Glomerular endothelial cell (primary cell): ENCODE measurements at places on chromosomes 12 and 14.

DNA sequence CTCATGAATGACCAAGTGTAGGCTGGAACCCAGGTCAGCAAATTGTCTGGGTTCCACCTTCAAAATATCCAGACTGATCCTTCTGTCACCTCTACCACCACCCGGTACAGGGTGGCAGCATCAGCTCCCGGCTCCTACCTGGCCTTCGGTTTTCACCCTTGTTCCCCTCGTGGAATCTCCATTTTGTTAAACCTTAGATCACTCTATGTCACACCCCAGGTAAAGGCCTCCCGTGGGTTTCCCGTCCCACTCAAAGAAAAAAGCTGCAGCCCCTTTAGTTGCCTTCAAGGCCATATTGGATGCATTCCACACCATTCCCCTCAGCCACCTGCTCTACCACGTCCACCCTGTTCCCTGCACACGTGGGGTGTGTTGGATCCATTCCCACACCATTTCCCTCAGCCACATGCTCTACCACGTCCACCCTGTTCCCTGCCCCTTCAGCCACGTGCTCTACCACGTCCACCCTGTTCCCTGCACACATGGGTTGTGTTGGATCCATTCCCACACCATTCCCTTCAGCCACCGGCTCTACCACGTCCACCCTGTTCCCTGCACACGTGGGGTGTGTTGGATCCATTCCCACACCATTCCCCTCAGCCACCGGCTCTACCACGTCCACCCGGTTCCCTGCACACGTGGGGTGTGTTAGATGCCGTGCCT is 23.8 kb downstream of the SLC6A13 start:
- DNase-seq = no peak

DNA sequence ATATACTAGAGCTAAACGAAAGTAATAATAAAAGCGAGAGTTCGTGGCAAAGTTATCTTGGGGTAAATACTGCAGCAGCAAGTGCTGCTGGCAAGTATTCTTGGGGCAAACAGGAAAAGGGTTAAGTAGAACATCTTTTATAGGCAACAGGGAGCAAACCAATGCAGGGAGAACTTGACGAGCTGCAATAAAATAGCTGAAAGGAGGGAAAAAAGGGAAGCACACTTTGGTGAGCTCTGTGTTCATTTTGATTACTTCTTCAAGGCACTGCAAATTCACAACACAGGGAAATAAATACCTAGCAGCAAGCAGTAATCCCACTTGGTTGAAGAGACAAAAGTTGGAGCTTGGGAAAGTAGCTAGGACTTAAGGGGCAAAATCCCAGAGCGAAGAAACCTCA is 42.3 kb upstream of the TTC7B start:
- no peak for DNase-seq

GRCh38 chr12:64175254-64175945 is 46.7 kb downstream of the KICS2 start:
- DNase-seq = no peak

GRCh38 chr12:54394281-54394719 is 9.8 kb upstream of the ZNF385A start:
- DNase-seq = no peak

GRCh38 chr14:41868396-41868795 is 261.7 kb downstream of the LRFN5 start:
- no peak for DNase-seq

DNA sequence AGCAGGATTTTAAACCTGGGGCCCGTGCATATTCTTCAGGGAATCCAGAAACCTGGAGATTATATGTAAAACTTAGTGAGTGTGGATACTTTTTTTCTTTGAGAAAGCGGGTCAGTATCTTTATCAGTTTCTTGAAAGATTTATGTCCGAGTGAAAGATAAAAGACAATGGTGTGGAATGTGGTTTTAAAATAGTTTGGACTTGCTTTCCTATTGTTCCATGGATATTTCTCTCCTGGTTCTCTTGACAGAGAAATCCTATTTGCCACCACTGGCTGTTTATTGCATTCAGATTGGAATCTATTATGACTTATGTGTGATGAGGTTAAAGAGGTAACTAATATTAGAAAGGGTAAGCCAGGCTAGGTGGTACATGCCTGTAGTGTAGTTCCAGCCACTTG is 27.4 kb downstream of the KTN1 start:
- no peak for DNase-seq

GRCh38 chr12:49030714-49031572 is 12.4 kb upstream of the PRKAG1 start:
- DNase-seq = no peak

GRCh38 chr12:127501916-127502315 is 765.1 kb upstream of the TMEM132C start:
- DNase-seq = no peak

DNA sequence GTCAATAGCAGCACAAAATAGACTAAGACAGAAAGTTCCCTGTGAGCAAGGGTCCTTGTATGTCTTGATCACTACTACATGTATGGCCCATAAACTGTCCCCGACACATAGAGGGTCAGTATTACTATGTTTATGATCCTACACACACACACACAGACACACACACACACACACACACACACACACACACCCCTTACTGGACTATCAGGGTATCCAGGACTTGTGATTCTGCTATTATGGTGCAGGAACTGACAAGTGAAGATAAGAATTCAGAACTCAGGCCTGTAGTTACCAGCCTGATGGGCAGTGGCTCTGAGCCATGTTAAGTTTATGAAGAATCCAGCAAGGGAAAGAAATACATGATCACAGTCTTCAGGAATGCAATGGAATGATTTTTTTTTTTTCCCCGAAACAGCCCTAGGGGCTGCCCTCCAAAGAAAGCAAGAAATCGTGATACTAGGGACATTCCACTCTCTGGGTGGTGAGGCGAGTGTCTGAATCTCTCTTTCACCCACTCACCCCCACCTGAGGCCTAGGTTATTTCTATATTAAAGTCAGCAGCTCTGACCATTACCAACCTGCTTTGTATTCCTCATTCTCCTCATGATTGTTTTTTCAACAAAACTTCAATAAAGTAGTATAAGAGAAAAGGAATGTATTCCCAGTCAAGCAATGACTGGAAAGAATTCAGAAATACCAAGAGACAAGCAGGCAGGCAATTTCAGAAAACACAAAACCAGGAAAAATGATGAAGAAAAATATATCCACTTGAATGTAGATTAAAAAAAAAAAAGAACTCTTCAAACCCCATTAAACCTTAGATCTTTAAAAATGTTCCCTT is 105.8 kb downstream of the AVPR1A start:
- no peak for DNase-seq

DNA sequence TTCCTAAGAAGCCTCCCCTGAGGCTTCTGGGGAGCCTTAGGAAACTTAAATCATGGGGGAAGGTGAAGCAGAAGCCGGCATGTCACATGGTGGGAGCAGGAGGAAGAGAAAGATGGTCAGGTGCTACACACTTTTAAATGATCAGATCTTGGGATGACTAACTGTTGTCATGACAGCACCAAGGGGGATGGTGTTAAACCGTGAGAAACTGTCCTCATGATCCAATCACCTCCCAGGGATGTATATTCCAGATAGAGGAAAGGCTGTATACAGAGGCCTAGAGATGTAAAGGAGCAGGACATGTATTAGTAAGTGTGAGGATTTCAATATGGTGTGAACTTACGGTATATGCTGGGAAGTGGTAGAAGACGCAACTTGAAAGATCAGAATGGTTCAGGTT is 121.1 kb downstream of the CAND1 start:
- no peak for DNase-seq

DNA sequence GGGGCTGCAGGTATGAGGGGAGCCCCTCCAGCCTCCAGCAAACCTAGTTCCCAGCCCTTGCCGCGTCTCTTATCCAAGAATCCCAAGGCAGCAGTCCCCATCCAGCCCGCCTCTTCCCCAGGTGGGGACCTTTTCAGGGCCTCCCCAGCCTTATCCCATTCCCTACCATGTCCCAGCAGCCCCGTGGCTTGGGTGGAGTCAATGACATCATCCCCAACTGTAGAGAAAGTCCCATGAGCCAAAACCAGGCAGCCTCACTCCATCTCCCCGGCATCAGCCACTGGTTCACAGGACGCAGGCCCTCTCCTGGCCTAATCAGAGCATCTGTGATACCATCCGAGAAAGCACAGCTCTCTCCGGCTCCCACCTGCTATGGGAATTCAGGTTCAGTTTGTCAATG is 131.0 kb downstream of the NCOR2 start:
- DNase-seq = no peak

DNA sequence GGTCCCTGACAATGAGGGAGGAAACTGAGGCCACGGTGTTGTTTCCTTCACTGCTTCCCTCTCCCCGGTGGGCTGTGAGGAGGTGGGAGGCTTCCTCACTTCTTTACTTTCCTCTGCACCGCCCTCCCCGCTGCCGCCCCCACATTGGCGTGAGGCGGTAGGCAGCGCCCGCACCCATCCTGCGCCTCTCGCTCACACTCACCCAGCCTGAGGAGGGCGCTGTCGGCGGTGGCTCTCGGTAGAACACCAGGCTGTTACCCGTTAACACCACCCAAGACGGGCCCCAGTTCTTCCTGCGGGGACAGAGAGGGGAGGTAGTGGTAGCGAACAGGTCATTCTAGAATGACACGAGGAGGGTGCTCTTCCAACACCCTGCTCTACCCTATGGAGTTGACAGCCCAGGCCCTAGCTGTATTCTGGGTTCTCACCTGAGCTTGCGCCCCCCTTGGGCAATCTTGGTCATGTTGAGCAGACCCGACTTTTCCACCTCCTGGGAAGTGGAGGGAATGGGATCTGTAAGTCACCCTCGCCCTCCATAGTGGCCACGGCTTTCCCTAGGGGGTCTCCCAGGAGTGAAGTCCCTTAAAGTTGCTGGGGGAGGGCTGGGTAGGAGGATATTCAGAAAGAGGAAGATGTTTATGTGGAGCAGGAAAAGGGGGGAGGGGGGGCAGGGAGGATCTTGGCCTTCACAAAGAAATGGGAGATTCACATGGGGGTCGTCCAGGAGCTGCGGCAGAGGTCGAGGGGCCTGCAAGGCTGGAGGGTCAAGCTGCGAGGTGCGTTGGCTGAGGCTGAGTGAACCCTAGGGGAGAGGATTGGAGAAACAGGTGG is 3.3 kb downstream of the ARHGAP9 start:
- no peak for DNase-seq
